ENCODE measurements at places on chromosomes 7 and 10.

DNA sequence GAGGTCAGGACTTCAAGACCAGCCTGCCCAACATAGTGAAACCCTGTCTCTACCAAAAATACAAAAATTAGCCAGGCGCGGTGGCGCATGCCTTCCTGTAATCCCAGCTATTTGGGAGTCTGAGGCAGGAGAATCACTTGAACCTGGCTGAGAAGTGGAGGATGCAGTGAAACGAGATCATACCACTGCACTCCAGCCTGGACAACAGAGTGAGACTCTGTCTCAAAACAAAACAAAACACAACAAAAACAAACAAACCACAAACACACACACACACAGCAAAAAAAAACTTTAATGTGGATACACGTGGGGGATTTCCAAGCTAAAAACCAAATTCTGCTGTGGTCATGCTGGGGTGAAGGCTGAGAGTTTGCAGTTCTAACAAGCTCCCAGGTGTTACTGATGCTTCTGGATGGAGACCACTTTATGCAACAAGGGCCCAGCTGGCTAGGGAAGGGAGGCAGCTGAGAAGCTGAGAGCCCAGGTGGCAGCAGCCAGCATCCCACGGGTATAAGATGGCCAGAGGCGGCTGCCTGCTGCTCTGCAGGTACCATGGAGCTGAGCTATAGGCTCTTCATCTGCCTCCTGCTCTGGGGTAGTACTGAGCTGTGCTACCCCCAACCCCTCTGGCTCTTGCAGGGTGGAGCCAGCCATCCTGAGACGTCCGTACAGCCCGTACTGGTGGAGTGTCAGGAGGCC, at the start of gene ZP3:
Gene ZP3 (plus strand): TSS at position 538 of the 699 bp plus-strand sequence. CDS start 15 bp downstream, at position 553.
- DNase-seq = no peak

GRCh38 chr7:126774077-126774476, 478.7 kb downstream of the GRM8 start:
- no peak for DNase-seq

- DNase-seq = no peak
Observed at GRCh38 chr7:28570113-28570969, 158.0 kb downstream of the CREB5 start.

DNA sequence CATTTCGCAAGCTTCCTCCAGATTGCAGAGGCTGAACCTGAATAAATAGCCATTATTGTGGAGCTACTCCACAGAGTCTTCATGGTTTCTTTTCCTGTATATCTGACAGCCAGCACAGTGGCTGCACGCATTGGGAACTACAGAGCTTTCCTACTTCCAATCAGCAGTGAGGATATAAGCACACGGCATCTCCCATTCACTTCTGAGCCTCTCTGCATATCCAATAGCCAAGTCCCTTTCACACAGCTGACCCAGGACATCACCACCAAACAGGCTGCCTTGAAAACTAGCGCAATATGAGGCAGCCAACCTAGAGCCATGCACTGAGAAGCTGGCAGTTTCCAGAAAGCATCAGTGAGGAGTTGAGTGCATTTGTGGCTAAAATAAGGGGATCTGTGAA, 11.6 kb downstream of the C10orf90 start:
- no peak for DNase-seq

- DNase-seq = no peak
Observed at GRCh38 chr7:98011996-98012395, 22.0 kb upstream of the OCM2 start.
